RWPE2 (cell line): ENCODE measurements at places on chromosomes 7 and 10.

DNA sequence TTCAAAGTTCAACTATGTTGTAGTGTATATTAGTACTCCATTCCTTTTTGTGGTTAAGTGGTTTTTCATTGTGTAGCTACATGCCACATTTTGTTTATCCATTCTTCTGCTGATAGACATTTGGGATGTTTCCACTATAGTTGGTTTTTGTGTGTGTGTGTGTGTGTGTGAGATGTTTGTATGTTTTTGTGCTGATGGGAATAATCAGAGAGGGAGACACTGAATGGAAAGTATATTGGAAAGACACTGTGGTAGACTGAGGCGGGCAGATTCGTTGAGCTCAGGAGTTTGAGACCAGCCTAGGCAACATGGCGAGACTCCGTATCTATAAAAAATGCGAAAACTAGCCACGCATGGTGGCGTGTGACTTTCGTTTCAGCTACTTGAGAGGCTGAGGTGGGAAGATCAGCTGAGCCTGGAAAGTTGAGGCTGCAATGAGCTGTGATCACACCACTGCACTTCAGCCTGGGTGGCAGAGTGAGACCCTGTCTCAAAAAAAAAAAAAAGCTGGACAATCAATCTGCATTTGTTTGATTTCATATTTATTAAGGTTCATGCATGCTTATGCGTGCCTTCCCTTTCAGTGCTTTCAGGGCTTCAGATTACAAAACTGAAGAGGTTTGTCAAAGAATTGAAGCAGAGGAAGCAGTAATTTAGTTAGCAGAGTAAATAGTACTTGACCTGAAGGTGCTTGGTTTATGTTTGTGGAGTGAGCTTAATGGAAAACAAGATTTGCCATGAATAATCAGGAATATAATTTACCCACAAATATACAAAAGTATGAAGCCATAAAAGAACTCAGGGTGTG, 14.7 kb downstream of the SEC24C start:
- DNase-seq, result no peak

- DNase-seq, result no peak
Measured at GRCh38 chr10:12833451-12833850, 168.1 kb downstream of the CCDC3 start.

DNA sequence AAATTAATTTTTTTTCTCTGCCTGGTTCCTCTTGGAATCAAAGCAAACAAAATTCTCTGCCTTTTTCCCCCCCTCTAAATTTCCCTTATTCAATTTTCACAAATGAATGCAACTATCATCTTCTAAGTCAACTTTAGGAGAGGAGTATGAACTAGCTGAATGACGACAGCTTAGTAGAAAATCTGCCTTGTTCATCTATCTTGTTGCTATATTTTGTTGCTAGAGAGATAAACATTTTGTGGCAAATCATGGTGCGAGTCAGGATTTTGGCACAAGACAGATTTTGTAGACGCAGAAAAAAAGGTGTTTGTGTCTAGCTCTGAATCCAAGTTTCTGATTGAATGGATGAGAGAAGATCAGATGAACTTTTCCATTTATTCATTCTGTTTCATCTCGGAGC, 81.0 kb upstream of the FZD8 start:
- no peak for DNase-seq

DNA sequence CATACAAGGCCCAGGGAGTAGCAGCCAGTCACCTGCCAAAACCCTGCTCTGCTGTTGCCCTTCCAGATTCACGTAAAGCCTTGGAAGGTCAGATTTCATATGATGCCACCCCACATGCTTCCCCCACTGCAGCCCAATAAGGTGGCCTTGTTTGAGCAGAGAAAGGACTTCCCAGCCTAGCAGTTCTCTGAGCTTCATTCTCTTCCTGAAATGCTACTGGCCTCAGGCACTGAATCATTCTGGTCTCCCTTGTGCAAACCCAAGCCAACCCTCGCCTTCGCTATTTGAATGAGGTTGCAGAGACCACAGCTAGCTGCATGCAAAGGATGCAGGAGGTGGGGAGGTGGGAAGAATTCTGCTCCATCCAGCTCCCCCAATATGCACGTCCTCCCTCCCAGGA, 60.3 kb upstream of the PLXNA4 start:
- DNase-seq, result no peak
